Stimulated activated CD4-positive, alpha-beta T cell treated with anti-CD3 and anti-CD28 coated beads, Interleukin-2, amount 100 ng/mL, for 4 hours (primary cell): ENCODE measurements at places on chromosomes 7 and 10.

GRCh38 chr7:101575721-101576120 lies 53.4 kb downstream of the MYL10 start:
- DNase-seq, result no peak

DNA sequence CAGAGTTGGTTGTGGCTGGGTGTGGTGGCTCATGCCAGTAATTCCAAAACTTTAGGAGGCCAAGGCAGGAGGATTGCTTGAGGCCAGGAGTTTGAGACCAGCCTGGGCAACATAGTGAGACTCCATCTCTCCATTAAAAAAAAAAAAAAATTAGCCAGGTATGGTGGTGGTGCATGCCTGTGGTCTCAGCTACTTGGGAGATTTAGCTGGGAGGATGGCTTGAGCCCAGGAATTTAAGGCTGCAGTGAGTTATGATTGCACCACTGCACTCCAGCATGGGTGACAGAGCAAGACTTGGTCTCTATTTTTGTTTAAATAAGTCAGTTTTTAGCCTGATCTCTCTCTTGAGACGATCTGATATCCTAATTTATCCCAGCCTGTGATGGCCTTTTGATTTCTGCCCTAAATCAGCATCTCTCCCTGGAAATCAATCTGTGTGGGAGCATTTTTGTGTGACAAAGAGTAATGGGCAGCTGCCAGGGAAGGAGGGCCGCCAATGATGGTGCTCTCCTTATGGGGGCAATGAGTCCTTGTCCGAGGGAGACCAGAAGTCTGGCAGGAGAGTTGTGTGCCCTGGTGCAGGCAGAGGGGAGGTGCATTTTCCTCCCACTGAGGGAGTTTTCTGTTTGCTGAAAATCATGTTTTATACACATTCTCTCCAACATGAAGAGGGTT lies 111.0 kb downstream of the NRP1 start:
- DNase-seq, result no peak

DNA sequence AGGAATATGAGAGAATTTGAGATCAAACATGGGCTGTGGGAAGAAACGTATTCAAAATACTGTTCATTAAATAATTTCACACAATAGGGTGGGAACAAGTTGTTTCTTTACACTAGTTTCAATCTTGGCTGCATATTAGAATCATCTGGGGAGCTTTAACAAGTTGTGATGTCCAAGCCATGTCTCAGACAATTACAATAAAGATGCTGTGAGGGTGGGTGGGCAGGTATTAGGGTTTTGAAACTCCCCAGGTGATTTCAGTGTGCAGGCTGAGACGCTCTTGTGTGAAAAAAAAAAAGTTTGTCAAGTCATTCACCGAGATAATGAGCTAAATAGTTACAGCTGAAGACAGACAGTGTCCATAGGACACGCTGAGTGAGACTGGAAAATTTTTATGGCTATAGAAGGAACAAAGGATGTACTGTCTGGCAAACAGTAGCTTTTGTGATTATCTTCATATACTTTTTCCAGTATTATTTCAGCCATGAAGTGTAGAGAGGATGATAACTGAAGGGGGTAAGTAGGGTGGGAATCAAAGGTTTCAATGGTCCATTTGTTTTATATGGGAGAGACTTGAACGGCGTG lies 12.6 kb upstream of the LAMB4 start:
- DNase-seq, result no peak

DNA sequence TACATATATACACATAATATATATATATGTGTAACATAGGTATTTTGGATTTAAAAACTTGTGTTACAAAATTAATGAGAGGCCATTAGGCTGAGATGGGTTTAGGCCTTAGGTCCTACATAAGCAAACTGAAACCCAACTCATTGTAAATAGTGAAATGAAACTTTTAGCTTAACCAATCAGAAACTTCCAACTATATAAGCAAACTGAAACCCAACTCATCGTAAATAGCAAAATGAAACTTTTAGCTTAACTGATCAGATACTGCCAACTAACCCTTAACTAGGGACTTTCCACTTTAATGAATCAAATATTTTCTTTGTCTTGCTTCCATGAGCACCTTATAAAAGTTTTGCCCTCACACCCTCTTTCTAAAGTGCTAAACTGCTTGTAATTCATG lies 17.3 kb upstream of the SAMD9L start:
- DNase-seq, result no peak

GRCh38 chr10:103921750-103922195 lies 3.8 kb upstream of the STN1 start:
- DNase-seq, result no peak

DNA sequence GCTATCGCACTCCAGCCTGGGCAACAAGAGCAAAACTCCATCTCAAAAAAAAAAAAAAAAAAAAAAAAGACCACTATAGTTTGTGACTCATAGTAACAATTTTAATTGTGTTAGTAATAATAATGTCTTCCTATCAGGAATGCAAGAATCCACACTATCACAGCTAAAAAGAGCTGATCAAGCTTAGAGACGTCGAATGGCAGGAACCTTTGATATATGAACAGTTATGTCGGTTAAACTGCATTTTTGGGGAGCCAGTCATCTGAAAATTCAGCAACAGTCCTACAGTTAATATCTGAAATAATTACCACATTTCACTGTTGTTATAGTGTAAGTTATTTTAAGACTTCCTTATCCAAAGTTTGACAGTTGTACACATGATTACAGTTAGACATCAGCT lies 8.8 kb downstream of the PHYH start:
- DNase-seq, result no peak

DNA sequence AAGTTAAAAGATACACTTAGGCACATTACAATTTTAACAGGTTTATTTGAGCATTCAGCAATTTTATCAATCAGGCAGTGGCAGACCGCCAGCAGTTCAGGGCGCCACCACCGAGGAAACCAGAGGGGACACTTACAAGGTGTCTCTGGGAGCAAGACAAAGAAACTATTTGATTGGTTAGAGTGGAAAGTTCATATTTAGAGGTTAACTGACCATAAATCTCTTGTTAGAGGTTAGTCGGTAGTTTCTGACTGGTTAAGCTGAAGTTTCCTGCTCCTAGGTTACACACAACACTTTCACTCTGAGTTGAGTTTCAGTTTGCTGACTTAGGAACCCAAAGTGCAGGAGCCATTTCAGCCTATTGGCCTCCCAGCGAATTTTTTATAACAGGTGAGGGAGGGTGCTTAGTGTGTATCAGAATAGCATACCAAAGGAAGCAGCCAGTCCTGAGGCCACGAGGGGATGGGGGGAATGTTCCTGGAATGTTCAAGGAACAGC lies 10.8 kb upstream of the PVRIG start:
- DNase-seq, result no peak

GRCh38 chr7:22252016-22252415 lies 104.9 kb downstream of the RAPGEF5 start:
- DNase-seq, result no peak

DNA sequence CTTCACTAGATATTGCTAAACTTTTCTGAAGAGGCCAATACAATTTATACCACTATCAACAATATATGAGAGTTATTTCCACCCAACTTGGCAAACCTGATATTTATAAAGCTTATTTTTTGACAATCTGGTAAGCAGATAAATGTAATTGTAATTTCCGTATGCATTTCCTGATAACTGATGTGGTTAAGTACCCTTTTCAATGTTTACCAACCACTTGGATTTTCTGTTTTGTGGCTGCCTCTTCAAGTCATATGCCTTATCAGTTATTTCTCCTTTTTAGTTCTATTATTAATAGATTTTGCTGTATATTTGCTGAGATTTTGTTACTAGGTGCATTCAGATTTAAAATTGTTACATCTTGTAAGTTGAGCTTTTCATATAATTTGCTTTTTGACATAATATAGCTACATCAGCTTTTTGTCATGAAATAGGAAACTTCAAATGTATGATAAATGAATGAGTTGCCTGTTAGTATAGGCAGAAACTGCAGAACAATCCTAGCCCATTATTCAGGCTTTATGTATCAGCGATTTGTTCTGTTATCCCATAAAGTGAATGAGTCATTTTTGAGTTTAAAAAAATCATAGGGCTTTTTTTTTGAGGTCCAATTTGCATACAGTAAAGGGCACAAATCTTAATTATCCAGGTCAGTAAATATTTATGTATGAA lies 11.5 kb downstream of the SGPL1 start:
- DNase-seq, result no peak

- DNase-seq, result no peak
Measured at GRCh38 chr7:39911167-39911566, 38.9 kb upstream of the CDK13 start.

- DNase-seq, result no peak
Measured at GRCh38 chr7:2354939-2355704, 495 bp downstream of the EIF3B start.

GRCh38 chr10:44008270-44008916 lies 359.7 kb upstream of the ZNF32 start:
- no peak for DNase-seq

- DNase-seq, result no peak
Measured at GRCh38 chr7:51251290-51251689, 65.3 kb downstream of the COBL start.

GRCh38 chr10:101266381-101267289 lies 37.4 kb upstream of the LBX1 start:
- DNase-seq, result no peak

DNA sequence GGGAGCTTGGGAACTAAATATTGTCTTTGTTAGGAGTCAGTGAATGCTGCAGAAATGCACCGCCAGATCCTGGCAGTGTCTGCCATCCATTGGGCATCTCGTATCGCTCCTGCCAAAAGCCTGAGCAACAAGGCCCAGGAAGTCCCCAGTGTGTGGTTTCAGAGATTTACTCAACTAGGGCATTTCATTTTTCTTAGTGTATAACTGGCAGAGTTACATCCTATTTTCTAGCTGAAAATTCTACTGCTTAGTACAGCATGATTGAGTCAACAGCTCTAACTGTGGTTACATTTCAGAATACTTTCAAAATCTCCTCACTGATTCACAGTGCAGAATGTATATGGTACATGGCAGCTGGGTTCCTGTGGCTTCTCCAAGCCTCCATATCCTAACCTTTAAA lies 95.8 kb upstream of the CREB5 start:
- DNase-seq, result no peak

- DNase-seq, result no peak
Measured at GRCh38 chr7:76048668-76048988, 722 bp downstream of the MDH2 start.

DNA sequence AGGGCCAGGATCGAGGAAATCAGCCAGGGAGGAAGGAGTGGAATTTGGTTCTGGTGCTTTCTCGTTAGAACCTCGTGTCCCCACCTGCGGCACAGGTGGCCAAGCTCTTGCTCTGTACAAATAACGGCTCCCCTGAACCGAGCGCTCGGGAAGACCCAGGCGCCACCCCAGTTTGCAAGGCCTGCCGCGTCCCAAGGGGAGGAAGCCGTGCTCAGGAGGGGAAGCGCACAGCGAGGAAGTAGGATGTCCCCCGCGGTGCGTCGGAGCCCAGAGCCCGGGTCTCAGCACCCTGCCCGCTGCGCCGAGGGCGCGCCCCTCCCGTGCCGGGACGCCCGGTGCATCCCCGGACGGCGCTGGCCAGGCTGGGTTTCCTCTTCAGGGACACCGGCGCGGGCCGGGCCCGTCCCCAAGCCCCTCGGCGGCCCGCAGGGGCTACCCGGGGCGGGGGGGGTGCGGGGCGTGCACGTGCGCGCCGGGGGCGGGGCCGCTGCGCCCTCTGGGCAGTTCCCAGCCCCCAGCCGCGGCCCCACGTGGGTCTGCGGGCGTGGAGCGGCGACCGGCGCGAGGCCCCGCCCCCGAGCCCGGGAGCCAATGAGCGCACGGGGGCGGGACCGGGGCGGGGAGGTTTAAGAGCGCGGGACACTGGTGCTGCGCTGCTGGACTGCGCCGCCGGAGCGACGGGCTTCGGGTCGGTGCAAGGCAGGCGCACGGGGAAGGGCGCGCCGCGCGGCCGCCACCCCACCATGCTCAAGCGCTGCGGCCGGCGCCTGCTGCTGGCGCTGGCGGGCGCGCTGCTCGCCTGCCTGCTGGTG lies at the start of gene LFNG:
LFNG (plus strand) TSS at position 656 of the 812 bp plus-strand sequence; CDS start at position 744, 88 bp downstream.
- DNase-seq, result peak; percentile 77

DNA sequence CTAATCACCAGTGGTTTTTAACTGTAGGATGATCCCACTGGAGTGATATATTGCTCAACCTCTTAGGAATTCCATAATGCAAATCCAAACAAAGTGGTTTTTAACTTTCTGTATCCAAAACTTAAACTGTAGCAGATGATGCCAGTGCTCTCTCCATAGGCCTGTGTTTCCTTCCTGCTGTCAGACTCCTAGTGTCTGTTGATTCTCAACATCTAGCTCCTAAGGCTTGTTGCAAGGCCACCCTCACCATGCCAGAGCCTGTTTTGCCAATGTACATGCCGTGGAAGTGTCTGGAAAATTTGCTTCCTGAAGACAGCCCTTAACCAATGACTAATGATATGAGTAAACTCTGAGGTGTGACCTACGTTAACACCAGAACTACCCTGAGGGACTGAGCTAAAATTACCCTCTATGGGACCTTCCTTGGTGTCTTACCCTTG lies 39.3 kb downstream of the C1GALT1 start:
- DNase-seq, result no peak

GRCh38 chr10:48671914-48672595 lies 12.6 kb upstream of the WDFY4 start:
- DNase-seq, result no peak

- no peak for DNase-seq
Measured at GRCh38 chr10:104348601-104349000, 5.0 kb upstream of the CFAP58 start.
